Breast epithelium (tissue), 4 donors: ENCODE measurements at places on chromosomes 5 and 9. TPM values are rescaled to one million over a fixed set of nuclear protein-coding genes. Genes with fewer than 3 reads are reported as not detected.

ESM1 gene
- total RNA-seq, result 0.48 TPM

ATP10B gene
- total RNA-seq, result not detected

ZBED3 gene
- 46.7 TPM for total RNA-seq

GDNF gene
- 0.15 TPM for total RNA-seq

DIMT1 gene
- total RNA-seq, result 38.1 TPM

PCDHA5 gene
- total RNA-seq, result 0.16 TPM

PCDHGB7 gene
- total RNA-seq, result 21.3 TPM

ALDH1B1 gene
- total RNA-seq, result 11.0 TPM

CCNO gene
- 4.3 TPM for total RNA-seq

KCNT1 gene
- total RNA-seq, result not detected

ANKRD31 gene
- 0.32 TPM for total RNA-seq

DNA sequence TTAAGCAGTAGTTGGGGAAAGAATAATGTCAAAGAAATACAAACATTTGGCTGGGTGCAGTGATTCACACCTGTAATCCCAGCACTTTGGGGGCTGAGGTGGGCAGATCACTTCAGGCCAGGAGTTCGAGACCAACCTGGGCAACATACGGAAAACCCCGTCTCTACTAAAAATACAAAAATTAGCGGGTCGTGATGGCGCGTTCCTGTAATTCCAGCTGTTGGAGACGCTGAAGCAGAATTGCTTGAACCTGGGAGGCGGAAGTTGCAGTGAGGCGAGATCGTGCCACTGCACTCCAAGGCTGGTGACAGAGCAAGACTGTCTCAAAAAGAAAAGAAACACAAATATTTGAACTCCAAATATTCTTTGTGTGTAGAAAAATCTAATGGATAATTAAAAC, 4.7 kb downstream of the MATR3 start:
- no peaks in the 10 kb centered on the region for H3K27me3 ChIP-seq
- DNase-seq, result no peak
- no peak overlapping the region for H3K4me3 ChIP-seq
- peaks cover 17% of the 10 kb centered on the region for H3K4me1 ChIP-seq

- H3K4me1 ChIP-seq, result no peaks in the 10 kb centered on the region
- H3K27ac ChIP-seq, result peak overlapping the region; percentile 90
- no peaks in the 10 kb centered on the region for H3K36me3 ChIP-seq
- DNase-seq, result peak; percentile 81
- H3K27me3 ChIP-seq, result no peaks in the 10 kb centered on the region
- peak overlapping the region; percentile 93 for H3K4me3 ChIP-seq
These were observed 767 bp downstream of the RALGPS1 start for GRCh38 chr9:126915281-126915816.

DNA sequence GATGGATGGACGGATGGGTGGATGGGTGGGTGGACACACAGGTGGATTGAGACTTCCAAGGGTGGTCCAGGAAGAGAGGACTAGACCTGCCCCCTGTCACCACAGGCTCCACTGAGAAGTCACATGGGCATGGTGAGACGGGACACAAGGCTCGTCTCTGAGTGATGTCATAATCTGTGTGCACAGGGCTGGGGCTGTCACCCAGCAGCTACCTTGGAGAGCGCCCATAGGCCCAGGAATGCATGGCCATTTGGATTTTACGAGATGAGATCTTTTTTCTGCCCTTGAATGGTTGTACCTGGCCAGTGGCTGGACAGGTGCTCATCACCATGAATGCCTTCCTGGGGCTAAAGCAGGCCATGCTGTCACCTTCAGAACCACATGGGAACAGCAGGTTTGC, 3.1 kb downstream of the OLFM1 start:
- H3K27me3 ChIP-seq, result no peaks in the 10 kb centered on the region
- no peaks in the 10 kb centered on the region for H3K36me3 ChIP-seq
- no peak for DNase-seq
- peaks cover 11% of the 10 kb centered on the region for H3K4me1 ChIP-seq
- H3K4me3 ChIP-seq, result no peak overlapping the region

DNA sequence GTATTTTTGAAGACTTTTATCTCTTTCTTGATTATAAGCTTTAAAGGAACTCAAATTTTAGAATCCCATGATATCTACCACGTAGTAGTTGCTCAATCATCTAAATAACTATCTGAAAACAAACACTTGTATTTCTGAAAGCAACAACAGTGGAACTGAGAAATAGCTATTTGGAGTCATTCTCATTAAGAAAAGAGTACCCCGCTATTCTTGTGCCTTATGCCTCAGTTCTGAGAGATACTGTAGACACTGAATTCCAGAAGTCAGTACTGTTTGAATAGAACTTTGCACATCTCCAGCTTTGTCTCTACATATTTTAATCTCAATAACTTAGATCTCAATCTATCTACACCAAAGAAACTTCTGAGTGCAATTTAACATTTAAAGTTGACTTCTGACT, 11.4 kb downstream of the CHD1 start:
- no peak overlapping the region for H3K27ac ChIP-seq
- DNase-seq, result no peak
- no peaks in the 10 kb centered on the region for H3K4me1 ChIP-seq
- H3K27me3 ChIP-seq, result no peaks in the 10 kb centered on the region

DNA sequence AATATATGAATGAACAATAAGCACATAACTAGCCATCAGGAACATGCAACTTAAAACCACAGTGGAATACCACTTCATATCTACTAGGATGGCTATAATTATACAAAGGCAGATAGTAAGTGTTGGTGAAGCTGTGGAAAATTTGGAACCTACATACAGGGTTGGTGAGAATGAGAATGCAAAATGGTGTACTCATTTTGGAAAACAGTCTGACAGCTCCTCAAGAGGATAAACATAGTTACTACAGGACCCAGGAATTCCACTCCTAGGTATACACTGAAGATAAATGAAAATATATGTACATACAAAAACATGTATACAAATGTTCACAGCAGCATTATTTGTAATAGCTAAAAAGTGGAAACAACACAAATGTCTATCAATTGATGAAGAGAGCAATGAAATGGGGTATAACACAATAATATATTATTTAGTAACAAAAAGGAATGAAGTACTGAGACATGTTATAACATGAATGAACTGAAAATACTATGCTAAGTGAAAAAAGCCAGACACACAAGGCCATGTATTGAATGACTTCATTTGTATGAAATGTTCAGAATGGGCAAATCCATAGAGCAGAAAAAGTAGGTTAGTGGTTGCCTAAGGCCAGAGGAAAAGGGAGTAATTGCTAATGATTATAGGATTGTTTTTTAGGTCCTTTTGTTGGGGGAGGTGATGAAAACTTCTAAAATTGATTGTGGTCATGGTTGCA, 31.2 kb upstream of the CDK5RAP2 start:
- H3K27ac ChIP-seq, result no peak overlapping the region
- H3K4me3 ChIP-seq, result no peak overlapping the region
- no peak for DNase-seq
- H3K27me3 ChIP-seq, result no peaks in the 10 kb centered on the region

DNA sequence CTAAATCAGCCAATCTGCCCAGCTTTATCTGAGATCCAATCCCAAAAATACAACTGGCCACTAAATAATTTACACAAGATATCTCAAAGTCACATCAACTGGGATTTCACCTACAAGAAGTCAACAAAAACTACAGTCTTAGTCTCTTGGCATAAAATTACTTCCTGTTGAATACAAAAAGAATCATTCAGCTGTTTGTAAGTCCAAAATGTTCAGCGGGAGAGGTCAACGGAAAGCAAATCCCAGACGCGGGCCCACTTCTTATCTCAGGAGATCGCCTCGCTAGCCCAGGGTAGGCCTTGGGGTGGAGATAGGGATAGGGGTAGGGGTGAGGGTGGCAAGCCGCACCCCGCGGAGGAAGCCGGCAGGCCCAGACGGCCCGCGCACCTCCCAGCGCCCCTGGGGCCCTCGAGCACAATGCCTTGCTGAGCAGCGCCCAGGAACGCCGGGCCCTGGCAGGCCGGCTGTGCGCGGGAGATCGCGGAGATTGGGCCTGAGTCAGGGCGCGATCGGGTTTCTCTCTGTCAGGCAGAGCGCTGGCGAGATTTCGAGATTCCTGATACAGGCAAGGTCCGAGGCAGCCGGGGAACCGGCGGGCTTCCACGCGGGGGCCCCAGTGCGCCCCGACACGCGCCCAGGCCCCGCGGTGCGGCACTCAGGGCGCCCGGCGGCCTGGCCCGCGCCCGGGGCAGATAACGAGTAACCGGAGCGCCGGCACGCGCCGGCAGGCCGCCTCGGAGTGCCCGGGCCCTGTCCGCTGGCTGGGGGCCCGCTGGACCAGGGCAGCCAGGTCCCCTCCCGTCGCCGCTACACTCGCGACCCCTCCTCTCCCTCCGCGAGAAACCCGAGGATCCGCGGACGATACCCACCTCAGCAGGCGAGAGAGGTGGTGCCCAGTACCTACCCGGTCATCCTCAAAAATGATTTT, 601 bp downstream of the HINT1 start:
- H3K4me1 ChIP-seq, result no peaks in the 10 kb centered on the region
- peak overlapping the region; percentile 82 for H3K4me3 ChIP-seq
- peak overlapping the region; percentile 95 for H3K27ac ChIP-seq
- H3K27me3 ChIP-seq, result no peaks in the 10 kb centered on the region
- H3K36me3 ChIP-seq, result no peaks in the 10 kb centered on the region

GRCh38 chr9:21754741-21755140, 47.7 kb upstream of the MTAP start:
- H3K27ac ChIP-seq, result no peak overlapping the region
- H3K4me1 ChIP-seq, result no peaks in the 10 kb centered on the region
- no peaks in the 10 kb centered on the region for H3K27me3 ChIP-seq
- no peaks in the 10 kb centered on the region for H3K36me3 ChIP-seq

DNA sequence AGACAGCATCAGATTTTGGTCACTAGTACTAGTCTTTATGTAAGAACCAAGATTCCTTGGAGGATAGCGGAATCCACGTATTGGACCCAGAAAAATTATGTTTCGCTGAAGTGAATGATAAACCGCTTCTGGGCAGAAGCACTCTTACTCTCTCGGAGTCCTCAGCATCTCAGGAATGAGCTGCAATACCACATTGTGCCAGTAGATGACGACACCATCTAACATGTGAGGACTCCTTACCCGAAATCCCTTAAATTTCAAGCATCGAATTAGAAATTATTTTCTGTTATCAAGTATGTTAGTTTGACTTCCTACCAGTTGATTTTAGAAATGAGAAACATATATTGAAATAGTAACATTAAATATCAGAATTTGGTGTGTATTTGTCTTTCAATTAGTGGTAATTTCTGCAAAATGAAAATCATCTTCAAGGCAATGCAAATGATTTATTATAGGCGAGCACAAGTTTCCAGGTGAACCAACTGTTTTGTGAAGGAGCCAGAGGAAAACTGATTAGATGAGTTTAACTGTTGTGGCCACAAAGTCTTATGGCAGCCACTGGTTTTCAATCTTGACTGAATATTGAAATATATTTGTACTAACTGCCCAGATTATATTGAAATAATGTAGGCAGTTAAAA, 66.0 kb upstream of the CAMK4 start:
- H3K36me3 ChIP-seq, result no peaks in the 10 kb centered on the region
- peak; percentile 54 for DNase-seq
- no peak overlapping the region for H3K27ac ChIP-seq
- H3K27me3 ChIP-seq, result no peaks in the 10 kb centered on the region

DNA sequence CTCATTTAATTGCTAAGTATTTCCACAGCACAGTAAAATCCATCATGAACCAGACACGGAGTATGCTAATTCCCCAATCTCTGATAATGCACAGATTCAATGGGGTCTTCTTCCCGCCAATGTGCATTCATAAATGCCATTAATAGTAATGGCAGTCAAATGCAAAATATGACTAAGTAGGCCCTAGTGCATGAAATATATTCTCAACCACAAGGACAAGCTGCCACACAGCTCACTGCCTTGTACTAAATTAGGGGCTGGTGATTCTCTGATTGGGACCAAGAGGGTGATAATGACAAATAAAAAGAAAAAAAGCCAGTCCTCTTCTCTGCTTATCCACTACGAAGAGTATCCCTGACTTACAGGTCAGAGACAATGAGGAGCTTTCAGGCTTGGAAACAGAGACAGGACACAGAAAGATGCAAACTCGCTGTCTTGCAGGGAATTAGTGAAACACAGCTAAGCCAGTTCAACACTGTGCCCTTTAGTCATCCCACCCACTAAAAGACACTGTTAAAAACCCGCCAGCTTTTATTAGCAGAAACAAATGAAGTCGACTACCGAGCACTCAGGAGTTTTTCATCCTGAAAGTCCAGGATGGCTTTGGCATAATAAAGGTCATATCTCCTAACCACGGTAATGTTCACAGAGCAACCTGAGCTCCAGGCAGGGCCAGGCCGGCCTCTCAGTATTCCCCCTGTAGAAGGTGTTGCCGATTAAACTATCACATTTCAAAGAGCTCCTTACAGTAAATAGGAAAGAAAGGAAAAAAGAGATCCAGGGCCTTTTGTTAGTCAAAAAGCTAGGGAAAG, 148.1 kb downstream of the EBF1 start:
- H3K27me3 ChIP-seq, result no peaks in the 10 kb centered on the region
- no peaks in the 10 kb centered on the region for H3K36me3 ChIP-seq
- no peaks in the 10 kb centered on the region for H3K4me1 ChIP-seq
- no peak overlapping the region for H3K27ac ChIP-seq

DNA sequence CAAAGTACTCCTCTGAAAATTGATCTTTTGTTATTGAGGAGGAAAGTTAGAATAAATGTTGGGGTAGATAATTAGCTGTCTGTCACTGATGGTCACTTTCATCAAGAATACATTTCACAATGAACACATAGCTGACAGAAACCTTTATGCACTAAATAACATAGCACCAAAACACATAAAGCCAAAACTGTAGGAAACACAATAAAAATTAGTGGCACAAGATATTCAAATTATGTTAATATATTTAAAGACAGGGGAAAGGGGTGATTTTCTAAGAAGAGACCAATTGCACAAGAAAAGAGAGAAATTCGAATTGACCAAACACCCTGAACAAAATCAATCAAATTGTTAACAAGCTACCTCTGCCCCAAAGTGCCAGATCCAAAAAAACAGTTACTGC, 89.7 kb downstream of the AK8 start:
- no peaks in the 10 kb centered on the region for H3K4me1 ChIP-seq
- no peak overlapping the region for H3K4me3 ChIP-seq
- H3K27ac ChIP-seq, result no peak overlapping the region
- no peak for DNase-seq

GRCh38 chr9:127568971-127569885, 42.8 kb upstream of the STXBP1 start:
- peak overlapping the region; percentile 88 for H3K4me3 ChIP-seq
- H3K27ac ChIP-seq, result peak overlapping the region; percentile 100
- peaks cover 19% of the 10 kb centered on the region for H3K4me1 ChIP-seq
- DNase-seq, result peak; percentile 85

- no peaks in the 10 kb centered on the region for H3K36me3 ChIP-seq
These were observed 90.0 kb downstream of the DOCK8 start for GRCh38 chr9:304519-305185.

DNA sequence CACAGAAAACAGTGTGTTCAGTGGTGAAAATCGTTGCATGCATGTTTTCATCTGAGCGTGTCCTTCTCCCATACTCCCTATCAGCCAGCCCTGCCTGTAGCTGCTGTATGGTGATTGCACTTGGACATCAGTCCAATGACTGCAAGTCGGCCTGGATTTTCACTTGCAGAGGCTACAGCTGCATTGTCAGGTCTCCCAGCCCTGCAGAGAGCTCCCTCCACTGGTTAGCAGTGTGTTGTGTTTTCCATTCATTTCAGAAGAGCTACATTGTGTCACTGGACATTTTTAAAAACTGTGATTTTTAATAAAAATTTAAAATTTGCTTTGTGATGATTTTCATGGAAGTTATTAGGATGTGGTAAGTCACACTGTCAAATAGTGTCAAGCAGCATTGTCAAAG, 96.6 kb downstream of the SYK start:
- no peaks in the 10 kb centered on the region for H3K4me1 ChIP-seq
- no peak overlapping the region for H3K27ac ChIP-seq
- no peaks in the 10 kb centered on the region for H3K36me3 ChIP-seq
- no peak for DNase-seq
- no peaks in the 10 kb centered on the region for H3K27me3 ChIP-seq
